ENCODE measurements at places on chromosomes 2 and 18.

- no peak for DNase-seq
These were observed 10.2 kb downstream of the GPAT2 start for GRCh38 chr2:96024336-96025193.

DNA sequence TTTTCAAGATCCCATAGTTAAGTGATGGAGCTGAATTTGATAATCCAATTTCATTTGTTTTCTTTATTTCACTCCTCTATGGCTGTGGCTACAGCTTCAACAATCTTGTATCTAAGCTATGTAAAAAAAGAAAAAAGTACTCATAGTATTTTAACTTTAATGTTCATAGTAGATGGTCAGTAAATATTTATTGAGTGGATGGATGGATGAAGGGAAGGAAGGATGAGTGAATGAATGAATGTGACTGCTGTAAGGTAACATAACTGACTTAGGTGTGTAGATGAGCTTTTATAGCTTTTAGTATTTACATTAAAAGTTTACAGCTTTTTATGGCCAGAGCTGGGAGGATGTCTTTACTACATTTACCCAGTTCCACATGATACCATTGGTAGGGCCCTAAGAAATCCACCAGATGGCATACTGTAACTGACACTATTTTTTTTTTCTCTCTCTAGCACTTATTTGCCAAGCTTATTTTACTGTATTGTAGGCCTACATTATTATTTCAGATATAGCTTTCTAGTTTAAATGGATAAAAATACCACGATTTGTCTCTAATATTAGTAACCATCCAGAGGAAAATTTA is 13.4 kb upstream of the HRH4 start:
- DNase-seq = no peak

DNA sequence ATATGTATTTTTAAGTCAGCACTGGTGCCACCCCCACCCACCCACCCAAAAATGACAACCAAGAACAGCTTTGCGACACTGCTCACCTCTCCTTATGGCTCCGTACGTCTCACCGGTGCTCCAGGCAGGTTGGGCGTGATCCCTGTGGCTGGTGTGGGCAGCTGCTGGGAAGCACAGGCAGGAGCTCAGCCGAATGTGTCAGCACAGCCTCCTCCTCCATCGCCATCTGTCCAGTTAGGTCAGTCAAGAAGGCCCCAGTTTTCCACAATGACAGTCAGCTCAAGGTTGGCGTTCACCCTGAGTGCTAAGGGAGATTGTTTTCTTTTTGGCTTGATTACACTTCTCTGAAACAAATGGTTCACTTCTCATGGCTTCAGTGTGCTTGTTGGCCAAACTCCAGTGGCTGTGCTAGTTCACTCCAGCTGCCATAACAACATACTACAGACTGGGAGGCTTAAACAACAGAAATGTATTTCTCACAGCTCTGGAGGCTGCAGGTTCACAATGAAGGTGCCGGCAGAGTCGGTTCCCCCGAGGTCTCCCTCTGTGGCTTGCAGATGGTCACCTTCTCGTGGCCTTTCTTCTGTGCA is 30.2 kb downstream of the AMER3 start:
- DNase-seq = no peak

DNA sequence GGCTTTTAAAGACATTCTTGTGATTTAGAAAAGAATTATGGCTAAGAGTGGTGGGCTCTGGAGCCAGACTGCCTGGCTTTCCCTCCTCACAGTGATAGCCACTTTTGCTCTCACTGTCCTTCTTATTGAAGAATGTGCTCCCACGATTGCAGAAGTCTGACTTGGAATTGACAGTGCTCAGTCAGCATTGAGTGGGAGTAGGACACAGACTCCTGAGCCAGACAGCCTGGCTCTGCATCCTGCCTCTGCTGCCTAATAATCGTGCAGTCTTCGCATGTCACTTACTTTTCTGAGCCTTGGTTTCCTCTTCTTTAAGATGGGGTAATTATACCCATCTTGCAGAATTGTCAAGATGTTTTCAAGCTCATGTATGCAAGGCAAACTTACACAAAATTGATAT is 23.3 kb downstream of the SPATS2L start:
- no peak for DNase-seq

DNA sequence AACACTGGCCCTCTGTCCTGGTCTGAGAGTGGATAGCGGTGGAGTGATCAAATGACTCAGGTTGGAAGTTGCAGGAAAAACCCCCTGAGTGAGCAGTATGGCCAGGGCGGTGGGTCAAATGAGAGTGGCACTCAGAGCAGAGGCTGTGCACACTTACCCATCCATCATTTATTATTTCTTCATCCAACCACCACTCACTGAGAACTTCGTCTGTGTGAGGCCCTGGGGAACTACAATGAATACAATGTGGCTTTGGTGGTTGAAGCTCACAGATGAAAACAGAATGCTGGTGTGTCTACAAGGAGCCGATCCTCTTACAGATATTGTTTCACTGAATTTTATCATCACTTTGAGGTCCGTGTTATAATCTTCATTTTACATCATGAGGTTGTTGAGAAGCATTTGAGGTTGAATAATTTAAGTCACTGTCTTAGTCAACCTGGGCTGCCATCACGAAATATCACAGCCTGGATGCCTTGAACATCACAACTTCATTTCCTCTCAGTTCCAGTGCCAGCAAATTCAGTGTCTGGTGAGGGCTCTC is 73.4 kb upstream of the ID2 start:
- peak; percentile 70 for DNase-seq

DNA sequence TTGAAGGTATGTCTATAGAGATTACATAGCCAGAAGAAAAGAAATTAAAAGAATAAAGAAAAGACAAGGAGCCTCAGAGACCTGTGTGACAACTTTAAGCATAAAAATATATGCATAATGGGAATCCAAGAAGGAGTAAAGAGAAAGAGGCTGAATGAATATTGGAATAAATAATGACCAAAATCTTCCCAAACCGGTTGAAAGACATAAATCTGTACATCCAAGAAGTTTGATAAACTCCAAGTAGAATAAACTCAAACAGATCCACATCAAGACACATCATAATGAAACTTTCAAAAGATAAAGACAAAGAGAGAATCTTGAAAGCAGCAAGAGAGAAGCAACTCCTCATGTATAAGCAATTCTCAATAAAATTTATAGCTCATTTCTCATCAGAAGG is 132.4 kb upstream of the ZNF516 start:
- DNase-seq = no peak

GRCh38 chr2:211931314-211931713 is 607.3 kb downstream of the ERBB4 start:
- no peak for DNase-seq

DNA sequence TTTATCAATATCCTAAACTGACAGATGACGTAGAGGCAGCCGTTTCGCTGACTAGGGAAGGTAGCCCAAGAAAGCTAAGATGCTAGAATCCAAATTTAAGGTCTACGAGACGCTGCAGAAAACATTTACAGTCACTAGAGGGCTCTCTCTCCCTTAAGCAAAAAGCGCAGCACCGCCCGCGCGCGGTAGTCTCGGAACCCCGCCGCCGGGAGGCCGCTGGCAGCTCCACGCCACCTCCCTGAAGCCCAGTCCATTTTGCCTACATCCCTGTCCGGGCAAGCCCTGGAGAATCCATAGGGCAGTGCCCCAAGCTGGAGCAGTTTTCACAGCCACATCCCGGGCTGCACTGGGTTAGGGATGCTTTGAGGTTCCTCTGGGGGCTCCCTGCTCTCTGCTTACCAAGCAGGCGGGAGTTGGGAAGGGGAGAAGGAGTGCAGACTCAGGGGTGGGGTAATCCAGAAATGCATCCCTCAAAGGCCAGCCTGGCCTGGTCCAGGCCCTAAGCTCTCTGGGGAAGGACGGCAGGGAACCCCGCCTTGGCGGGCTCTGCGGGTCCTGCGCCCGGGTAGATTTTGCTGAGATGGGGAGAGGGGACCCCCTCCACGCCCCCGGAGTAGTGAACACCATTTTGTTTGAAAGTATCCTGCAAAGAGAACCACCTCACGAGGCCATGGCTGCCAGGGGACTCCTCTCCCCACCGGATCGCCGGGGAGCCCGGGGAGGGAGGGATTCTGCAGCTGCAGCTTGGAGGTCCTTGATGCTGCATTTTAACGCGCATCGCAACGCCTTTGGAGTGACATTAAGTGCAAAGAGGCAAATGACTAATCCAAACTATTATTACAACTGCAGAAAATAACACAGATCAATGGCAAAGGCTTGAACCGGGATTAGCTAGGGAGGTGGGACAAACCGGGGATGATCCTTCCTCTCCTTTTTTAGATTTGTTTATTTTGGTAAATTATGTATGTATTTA is 1.3 kb upstream of the DPYSL5 start:
- peak; percentile 62 for DNase-seq

DNA sequence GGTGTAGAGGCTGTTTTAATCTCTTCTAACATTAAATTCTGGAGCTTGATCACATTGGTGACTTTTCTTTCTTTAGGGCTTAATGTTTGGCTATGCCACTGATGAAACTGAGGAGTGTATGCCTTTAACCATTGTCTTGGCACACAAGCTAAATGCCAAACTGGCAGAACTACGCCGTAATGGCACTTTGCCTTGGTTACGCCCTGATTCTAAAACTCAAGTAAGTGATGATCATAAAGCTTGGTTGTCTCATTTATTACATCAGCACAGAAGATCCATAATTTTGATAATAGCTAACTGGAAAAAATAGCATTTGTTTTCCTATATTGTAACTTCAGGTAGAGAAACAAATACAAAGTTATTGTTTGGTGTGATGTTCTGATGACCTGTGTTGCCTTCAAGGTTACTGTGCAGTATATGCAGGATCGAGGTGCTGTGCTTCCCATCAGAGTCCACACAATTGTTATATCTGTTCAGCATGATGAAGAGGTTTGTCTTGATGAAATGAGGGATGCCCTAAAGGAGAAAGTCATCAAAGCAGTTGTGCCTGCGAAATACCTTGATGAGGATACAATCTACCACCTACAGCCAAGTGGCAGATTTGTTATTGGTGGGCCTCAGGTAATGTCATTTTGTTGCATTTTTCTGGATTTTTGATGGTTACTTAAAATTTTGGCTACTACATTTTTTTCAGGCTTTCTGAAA is 2.9 kb downstream of the MAT2A start:
- DNase-seq = no peak

DNA sequence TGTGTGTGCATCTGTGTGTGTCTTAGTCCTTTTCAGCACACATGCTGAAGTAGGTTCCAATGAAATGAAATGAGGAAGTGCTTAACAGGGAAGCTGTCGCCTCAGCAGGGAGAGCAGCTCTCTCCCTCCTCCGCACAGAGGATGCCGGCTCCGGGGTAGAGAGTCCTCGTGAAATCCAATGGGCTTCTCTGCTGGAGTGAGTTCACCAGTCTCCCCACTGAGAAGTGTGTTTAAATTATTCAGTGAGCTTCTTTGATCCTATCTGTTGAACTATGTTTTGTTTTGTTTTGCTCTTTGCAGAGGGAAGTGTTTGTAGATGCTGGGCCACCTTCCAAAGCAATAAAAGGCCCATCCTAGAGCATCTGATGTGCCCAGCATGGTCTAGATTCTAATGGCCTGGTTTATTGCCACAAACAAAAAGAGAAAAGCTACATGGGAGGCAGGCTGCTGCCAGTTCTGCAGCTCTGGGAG is 6.7 kb downstream of the PPP1R7 start:
- DNase-seq = no peak

DNA sequence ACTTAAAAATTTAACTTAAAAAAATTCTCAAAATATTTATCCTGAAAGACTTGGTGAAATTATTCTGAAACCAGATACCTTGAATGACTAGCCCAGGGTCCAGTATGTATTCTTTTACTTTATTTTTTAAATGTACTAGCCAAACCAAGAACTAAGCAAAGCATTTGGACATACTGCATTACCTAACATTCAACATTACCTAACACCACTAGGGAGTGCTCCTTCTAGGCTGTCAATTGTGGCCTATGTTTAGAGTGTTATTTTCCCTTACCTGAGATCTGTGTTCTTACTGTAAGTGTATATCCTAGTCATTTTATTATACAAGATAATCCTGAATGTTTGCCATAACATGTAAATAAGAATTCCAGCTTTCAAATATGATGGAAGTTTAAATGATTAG is 496.6 kb downstream of the PTPRM start:
- no peak for DNase-seq

DNA sequence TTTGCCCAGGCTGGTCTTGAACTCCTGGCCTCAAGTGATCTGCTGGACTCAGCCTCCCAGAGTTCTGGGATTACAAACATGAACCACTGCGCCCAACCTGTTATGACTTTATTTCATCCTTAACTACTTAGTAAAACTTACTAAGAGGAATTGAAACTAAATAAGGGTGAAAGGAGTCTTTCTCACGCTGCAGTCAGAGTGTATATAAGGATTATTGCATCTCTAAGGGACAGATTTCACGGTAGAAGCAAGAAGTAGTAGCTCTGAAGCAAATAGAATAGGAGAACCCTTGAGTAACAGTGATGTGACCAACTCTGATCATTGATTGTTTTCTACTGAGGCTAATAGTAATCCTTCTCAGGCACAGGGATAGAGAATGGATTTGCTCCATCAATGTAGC is 960.1 kb downstream of the CPS1 start:
- no peak for DNase-seq

DNA sequence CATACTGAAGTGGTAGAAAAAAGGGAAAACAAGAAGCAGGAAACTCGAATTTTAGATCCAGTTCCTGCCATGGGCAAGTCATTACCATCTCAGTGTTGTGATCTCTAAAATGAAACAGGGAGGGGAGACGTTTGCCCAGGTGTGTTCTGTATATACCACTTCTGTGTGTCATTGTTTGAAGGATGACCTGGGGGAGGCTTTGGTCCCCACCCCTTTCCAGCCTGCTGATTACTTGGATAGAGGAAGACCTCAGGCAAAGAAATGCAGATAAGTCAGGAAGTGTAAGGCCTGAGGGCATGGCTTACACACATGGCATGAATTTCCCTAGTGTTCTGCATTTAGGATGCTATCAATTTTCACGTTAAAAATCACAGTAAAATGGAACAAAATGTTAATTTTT is 205.2 kb upstream of the CXCR4 start:
- DNase-seq = no peak

DNA sequence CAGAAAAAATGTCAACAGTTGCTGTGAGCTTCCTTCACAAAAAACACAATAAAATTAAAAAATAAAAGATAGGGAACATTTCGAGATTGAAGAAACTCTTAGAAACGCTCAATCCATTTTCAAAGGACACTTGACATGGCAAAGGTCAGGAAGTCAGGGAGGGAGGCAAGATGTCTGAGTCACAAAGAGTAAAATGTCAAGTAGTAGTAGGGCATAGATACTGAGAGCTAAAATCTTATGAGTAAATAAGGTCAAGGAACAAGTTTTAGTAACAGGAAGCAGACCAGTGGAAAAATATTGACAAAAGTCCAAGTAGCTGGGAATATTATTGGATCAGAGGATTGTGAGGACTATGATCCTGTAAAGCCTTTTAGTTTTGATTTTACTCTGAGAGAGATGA is 495.6 kb downstream of the TMX3 start:
- no peak for DNase-seq

- DNase-seq = no peak
These were observed 10.6 kb downstream of the CXCR4 start for GRCh38 chr2:136107051-136108033.

- no peak for DNase-seq
These were observed 236.8 kb downstream of the SEPTIN10 start for GRCh38 chr2:109376796-109377495.

GRCh38 chr2:106843910-106844250 is 42.1 kb downstream of the ST6GAL2 start:
- DNase-seq = peak; percentile 66

Data from Jurkat, Clone E6-1 (cell line).